ENCODE measurements at places on chromosomes 13 and 19.

GRCh38 chr13:112905990-112906641 lies 62.9 kb upstream of the MCF2L start:
- no peak for DNase-seq

GRCh38 chr19:32651729-32652140 lies 23.2 kb downstream of the ANKRD27 start:
- DNase-seq = no peak

GRCh38 chr13:75947448-75947847 lies 311.3 kb downstream of the LMO7 start:
- DNase-seq = no peak

- DNase-seq = no peak
Observed at GRCh38 chr19:45515081-45515624, 7.9 kb downstream of the VASP start.

DNA sequence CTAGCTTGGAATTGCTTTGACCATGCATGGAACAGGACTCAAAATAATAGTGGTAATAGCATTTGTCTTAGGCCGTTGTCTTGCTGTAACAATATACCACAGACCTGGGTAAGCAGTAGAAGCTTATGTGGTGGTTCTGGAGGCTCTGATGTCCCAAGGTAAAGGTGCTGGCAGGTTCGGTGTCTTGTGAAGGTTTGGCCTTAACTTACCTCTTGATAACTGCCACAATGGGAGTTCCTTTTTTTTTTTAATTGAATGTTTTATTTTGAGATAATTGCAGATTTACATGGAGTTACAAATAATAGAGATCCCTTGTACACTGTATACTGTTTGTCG lies 5.8 kb downstream of the RPL21 start:
- DNase-seq = no peak

DNA sequence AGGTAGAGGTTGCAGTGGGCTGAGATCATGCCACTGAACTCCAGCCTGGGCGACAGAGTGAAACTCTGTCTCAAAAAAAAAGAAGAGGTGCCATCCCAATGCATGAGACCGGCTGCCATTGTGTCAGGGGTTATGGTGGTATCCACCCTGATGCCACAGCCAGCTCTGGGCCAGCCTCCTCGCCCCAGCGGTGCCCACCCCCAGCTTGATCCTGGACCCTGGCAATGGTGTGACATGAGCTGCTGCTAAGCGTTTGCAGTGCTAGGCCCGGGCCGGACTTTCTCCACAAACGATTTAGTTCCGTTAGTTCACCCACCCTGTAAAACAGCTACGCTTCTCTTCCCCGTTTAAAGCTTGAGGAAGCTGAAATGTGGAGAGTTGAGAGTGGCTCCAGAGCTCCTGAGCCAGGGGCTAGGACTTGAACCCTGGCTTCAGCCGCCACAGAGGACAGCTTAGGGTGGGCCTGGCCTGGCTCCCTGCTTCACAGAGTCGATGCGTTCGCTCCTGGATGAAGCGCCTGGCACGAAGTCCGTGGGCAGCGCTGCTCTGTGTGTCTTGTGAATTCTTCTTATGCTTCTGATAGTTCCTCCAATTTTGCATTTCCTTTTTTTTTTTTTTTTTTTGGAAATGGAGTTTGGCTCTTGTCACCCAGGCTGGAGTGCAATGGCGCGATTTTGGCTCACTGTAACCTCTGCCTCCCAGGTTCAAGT lies 25.5 kb downstream of the NKPD1 start:
- no peak for DNase-seq

GRCh38 chr19:57436417-57436816 lies 1.3 kb downstream of the ZNF749 start:
- DNase-seq = no peak

- no peak for DNase-seq
Observed at GRCh38 chr19:14078411-14078810, 5.8 kb downstream of the MISP3 start.

GRCh38 chr13:37476874-37477273 lies 121.7 kb downstream of the POSTN start:
- DNase-seq = no peak

DNA sequence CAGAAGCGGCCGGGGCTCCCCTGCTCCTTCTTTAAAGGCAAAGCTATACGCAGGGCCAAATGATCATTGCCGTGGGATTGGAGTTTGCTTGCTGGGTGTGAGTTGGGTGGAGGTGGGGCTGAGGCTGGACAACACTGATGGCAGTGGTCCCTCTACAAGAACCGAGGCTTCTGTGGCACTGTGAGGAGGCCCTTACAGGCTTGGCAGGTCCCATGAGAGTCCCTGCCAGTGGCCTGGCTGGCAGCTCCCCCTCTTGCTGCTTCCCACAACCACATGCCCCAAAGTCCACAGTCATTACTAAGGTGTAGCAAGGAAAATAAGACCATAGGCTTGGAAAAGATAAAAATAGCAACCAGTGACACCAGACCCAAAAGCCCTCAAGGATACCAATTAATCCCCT lies 98.4 kb downstream of the ANKRD10 start:
- no peak for DNase-seq

GRCh38 chr19:14476673-14477401 lies 1.7 kb upstream of the PTGER1 start:
- no peak for DNase-seq

GRCh38 chr13:41960211-41960636 lies 685 bp downstream of the VWA8 start:
- no peak for DNase-seq
